CD4-positive, alpha-beta T cell treated with Interleukin-15 for 1 hour (primary cell): ENCODE measurements at places on chromosomes 12 and 14.

DNA sequence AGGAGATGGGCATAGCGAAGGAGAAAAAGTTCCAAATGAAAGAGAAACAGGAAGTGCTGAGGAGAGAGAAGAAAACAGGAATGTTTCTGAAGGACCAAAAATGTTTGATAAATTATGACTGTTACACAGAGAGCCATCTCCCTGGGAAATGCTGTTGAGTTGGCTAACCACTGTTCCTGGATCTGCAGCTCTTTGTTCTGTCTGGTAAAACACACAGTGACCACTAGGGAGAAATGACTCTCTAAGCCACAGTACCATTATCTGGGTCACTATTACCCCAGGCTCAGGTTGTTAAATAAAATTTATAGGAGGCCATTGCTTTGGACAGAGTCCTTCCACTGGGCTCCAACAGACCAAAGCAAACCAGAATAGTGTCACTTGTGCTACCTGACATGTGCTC, 219.3 kb downstream of the CRADD start:
- DNase-seq = no peak

- DNase-seq = no peak
Measured at GRCh38 chr12:91379051-91379775, 196.6 kb upstream of the DCN start.

GRCh38 chr12:59182658-59183455, 262.6 kb upstream of the LRIG3 start:
- no peak for DNase-seq

DNA sequence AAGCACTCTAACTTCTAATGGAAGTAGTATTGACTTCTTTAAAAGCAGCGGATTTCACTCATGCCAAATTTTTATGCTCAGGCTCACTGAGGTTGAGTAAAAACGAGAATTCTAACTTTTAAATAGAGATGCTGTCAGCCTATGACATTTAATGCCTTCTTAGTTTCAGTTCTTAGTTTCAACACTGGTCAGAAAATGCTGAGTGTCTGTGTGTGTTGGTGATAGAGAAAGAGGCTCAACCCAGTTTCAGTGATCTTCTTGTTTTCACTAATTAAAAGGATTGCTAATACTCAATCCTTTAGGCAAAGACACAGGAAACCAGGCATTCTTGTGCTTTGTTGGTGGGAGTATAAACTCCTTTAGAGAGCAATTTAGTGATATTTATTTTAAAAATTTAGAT, 31.0 kb downstream of the PEBP1 start:
- DNase-seq = no peak

- DNase-seq = peak; percentile 18
Measured at GRCh38 chr12:1842183-1842904, 22.0 kb downstream of the LRTM2 start.

DNA sequence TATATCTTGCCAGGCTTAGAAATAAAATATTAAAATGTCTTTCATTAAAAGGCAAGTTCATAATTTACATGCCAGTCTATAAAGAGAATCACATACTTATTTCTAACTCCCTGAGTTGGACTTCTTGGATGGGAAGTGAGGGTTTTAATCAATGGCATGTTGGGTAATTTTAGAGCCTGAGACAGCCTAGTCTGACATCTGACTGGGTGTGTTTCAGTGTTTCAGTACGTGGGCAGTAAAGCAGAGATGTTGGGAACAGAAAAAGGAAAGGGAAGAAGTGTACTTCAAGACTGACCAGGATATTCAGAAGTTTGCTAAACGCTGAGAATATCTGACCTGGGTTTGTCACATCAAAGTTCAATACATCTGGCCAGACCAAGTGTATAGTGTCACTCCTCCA, 171.8 kb downstream of the BTG1 start:
- DNase-seq = no peak

DNA sequence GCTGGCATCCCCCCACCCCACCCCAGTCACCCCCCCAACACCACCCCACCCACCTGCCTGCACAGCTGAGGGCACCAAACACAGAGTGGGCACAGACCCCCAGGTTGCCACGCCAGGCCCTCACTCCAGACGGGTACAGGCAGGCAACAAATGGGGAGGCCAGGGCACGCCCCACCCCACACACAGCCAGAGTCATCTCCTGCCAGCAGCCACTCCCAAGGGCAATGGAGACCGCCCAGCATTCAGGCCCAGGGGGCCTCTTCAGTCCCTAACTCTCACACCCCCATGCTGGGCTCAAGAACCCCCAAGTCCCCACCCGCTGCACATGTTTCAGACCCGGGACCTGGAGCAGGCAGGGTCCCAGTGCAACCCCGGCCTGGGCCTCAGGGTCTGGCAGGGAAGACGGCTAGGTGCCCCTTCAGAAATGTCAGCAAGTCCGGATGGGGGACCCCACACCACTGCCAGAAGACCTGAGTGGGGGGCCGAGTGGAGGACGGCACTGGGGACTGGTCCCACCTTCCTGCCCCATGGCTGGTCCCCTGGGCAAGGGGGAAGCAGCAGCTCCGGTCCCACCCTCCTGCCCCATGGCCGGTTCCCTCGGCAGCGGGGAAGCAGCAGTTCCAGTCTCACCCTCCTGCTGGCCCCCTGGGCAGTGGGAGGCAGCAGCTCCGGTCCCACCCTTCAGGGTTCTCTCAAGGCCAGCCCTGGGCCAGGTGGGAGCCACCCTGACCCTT, 11.9 kb downstream of the AKT1 start:
- no peak for DNase-seq

- no peak for DNase-seq
Measured at GRCh38 chr14:62247266-62247665, 485.0 kb downstream of the SNAPC1 start.

DNA sequence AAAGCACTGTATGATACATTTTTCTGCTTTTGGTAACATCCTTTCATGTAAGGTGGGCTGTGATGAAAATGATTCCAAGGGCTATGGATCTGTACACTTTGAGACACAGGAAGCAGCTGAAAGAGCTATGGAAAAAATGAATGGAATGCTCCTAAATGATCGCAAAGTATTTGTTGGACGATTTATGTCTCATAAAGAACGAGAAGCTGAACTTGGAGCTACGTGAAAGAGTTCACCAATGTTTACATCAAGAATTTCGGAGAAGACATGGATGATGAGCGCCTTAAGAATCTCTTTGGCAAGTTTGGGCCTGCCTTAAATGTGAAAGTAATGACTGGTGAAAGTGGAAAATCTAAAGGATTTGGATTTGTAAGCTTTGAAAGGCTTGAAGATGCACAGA, 22.1 kb upstream of the SRGAP1 start:
- DNase-seq = no peak

DNA sequence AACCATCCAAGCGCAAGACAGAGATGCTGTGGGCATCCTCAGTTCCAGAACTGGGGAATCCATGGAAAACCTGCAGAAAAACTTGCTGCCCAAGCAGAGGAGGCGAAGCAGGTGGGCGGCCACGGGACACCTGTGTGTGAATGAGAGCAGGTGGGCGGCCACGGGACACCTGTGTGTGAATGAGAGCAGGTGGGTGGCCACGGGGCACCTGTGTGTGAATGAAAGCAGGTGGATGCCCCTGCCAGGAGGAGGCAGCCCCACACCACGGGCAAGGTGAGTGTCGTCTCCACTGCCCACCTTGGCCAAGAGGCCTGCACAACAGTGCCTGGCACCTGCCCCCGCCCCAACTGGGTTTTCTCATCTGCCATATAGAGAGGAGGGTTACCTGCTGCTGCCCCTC, 59.2 kb downstream of the GSC start:
- peak; percentile 1 for DNase-seq

DNA sequence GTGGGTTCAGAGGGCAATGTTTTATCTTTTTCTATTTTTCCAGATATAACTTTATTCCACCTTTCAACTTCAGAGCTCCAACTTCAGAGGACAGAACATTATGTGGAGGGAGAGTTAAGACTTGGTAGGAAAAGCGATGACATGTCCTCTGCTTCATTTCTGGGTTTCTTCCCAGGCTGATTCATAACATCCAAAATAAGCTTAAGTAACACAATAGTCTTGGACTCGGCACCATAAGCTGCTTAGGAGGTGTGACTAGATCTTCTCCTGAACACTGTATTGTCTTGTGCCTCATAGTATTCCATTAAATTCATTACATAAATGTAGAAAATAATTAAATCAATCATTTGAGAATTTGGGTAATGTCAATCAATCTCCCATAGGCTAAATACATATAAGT, 95.5 kb upstream of the PDE3A start:
- no peak for DNase-seq

GRCh38 chr14:44505588-44505987, 1.5 kb downstream of the FSCB start:
- no peak for DNase-seq

GRCh38 chr12:68781728-68782127, 26.2 kb upstream of the MDM2 start:
- no peak for DNase-seq

DNA sequence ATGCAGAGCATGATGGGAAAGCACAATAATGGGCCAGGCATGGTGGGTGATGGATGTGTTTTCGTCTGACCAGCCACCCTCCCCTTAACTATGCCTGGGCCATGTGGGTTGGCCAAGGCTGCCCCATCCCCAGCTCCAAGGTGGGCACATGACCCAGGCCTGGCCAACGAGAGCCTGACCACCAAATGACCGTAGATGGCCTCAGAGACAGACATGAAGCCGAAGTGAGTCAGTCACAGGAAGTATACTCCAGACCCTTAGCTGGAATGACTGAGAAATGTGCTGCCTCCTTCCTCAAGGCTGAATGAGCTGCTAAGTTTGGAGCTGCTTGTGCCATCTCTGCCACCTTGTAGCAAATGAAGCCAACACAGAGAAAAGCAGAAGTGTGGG, 233.6 kb downstream of the BCL11B start:
- DNase-seq = peak; percentile 36

DNA sequence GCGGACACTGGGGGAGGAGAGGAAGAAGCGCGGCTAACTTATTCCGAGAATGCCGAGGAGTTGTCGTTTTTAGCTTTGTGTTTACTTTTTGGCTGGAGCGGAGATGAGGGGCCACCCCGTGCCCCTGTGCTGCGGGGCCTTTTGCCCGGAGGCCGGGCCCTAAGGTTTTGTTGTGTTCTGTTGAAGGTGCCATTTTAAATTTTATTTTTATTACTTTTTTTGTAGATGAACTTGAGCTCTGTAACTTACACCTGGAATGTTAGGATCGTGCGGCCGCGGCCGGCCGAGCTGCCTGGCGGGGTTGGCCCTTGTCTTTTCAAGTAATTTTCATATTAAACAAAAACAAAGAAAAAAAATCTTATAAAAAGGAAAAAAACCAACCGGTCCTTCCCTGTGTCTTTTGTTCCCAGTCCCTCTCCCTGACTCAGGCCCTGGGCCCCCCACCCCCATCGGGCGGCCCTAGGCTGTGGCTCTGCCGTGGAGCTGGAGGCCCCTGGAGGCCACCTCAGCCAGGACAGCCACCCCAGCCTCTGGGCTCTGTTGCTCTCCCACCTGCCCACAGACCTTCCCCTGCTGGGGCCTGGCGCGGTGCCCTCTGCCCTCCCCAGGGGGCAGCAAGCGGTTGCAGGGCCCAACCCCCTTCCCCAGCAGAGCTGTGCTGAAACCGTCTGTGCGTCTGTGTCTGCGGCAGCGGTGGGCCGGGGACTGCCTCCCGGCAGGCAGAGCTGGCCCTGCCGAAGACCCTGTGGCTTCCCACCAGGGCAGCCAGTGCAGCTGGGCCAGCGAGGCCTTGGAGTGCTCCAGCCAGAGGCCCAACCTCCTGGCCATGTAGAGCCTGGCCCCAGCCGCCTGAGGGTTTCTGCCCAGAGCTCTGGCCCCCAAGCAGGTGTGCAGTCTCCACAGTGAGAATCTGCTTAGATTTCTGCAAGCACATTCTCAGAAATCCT, 4.0 kb upstream of the CRIP2 start:
- DNase-seq = no peak
